ENCODE measurements at places on chromosomes 1 and 21.
A peak's percentile ranks its signal among the peaks of the same experiment; 100 is the strongest.

DNA sequence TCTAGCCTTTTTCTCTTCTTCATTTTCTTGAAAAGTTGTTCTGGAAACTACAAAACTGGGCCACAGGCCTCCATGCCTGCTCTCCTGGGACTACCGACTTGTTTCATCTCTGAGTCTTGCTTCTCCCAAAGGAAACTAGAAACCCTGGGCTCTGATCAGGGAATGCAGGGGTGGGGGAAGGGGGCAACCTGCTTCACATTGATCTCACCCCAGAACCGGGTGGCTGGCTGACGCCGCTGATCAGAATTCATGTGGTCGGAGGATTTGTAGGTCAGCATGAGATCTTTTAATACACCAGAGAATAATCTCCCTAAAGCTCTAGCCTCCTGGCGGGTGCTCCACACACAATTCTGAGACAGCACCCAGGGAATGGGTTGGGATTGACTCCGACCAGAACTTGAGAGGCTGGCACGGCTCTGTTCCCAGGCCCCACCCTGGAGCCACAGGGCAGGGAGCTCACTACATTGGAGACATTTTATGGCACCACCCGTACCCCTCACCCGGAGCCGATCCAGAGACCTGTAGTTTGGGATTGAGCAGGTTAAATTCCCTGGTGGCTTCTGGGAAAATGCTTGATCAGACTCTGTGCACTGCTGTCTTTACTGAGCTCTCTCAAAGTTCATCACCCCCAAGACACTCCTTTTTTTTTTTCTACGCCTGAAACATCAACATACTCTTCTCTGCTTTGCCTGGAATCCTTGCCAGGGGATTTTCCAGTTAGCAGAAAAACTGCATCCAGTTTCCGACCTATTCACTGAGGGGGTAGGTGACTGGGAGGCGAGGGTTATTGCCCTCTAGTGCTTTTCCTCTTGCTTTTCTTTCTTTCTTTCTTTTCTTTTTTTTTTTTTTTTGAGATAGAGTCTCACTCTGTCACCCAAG, 12.2 kb upstream of the ARHGEF10L start:
- DNase-seq = peak; percentile 34

DNA sequence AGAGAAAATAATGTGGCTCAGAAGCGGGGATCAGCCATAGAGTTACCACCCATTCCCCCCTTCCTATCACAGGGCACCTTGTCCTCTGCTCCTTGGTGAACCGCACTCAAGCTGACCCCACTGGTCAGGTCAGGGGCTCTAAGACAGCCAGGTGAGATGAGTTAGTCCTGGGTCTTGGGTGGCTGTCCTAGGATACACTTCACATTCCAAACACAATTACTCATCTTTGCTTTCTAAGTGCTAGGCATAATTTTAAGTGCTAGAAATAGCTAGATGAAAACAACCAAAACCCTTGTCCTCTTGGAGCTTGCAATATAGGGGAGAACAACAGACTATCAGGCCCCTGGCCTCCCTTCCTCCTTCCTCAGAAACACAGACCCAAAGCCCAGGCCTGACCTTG, 7.8 kb upstream of the MUTYH start:
- no peak for DNase-seq

GRCh38 chr1:117335376-117336086, 31.7 kb upstream of the MAN1A2 start:
- DNase-seq = no peak

DNA sequence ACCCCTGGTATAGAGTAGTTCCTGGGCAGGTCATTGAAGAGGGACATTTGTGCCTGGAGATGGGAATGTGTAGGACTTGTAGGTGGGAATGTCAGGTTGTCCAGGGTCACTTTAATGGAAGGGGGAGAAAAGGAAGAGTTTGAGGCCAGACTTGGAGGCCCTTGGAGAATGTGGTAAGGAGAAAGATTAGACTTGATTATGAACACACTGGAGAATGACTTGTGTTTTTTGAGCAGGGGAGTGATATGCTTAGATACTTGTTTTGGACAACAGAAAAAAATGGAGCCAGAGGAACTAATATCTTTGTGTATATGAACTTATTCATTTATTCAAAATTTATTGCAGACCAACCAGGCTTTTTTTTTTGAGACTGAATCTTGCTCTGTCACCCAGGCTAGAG, 17.9 kb downstream of the ELAPOR1 start:
- DNase-seq = no peak

- no peak for DNase-seq
Observed at GRCh38 chr1:46705408-46705807, 13.5 kb downstream of the EFCAB14 start.

- no peak for DNase-seq
Observed at GRCh38 chr1:16430606-16431005, 6.6 kb downstream of the SPATA21 start.

DNA sequence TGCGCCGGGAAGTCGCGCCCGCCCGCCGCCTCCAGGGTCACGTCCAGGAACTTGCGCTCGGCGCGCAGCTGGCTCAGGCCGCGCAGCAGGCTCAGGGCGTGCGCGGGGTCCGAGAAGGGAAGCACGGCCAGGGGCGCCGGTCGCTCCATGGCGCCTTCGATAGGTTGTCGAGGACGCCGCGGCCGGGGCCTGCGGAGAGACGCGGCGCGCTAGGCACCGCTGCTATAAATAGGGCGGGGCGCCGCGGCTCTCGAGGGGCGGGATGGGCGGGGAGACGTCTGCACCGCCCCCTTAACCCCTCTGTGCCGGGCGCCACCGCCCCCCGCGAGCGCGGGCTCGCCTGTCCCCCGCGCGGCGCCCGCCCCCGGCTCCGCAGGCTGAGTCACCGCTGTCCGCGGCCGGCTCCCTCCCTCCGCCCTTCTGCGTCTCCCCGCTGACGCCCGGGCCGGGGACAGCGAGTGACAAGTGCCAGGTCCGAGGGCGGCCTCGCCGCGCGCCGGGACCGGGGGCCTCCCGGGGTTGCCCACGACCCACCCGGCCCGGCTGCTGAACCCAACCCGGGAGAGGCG, at the start of gene KLHL21:
TSS of gene KLHL21 (minus strand) at position 201 of the 569 bp plus-strand sequence. CDS start at position 149, 52 bp downstream.
- DNase-seq = peak; percentile 93

- DNase-seq = no peak
Observed at GRCh38 chr1:26287033-26287711, 7.3 kb downstream of the SH3BGRL3 start.

DNA sequence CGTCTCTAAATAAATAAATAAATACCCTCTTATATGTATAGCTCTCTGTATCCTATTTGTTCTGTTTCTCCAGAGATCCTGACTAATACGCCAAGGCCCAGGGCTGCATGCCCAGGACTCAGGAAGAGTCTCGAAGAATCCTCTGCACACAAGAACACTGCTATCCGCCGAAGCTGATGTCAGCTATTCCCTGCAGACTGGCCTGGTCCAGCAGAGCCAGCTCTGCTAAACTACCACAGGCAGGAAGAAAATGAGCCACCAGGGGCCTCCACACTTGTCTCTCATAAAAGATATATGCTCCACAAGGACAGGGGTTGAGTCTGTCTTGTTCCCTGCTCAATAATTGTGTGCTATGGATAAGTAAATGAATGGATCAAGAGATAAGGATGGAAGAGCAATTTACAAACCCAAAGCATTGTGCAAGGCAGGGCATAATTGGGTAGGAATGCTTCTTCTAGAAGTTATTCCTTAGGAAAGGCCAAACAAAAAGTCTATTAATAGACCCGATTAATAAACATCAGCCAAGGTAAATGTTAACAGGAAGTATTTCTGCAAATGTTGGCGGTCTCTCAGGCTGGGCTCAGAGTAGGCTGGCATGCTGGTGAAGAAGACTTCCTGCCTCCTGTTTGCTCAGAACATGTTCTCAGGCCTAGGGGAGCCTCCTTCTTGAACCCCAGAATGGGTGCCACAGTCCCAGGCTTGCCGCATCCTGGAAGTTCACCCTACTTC, 26.3 kb upstream of the MAN1C1 start:
- DNase-seq = no peak

- DNase-seq = no peak
Observed at GRCh38 chr21:38351961-38352521, 95.2 kb downstream of the KCNJ15 start.

- DNase-seq = no peak
Observed at GRCh38 chr1:231792634-231793033, 166.0 kb downstream of the DISC1 start.

- no peak for DNase-seq
Observed at GRCh38 chr1:228490120-228491078, 3.2 kb downstream of the RNF187 start.

GRCh38 chr21:38156200-38156599, 100.6 kb upstream of the KCNJ15 start:
- no peak for DNase-seq

GRCh38 chr1:237921306-237921705, 30.6 kb upstream of the ZP4 start:
- no peak for DNase-seq

DNA sequence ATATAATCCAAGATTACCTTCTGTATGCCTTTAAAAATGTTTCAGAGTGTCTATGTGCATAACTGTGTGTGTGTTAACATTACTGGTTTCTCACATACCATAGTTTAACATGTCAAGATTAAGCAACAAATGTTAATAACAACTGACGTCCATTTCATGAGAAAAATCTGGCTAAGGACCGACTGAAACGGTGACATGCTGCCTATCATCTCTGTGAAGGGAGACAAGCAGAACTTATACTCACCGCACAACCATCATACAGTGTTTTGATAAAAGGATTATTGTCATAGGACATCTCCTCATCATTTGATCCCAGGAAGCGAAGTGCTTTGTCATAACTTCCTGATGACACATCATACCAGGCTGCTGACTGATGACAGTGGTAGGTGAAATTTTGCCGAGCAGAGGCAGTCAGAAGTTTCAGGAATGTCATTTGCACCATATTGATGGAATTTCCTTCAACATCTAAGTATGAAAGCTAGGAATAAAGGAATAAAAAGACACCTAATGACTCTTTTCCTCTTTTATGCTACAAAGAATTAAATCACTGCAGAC, 228.8 kb downstream of the COL11A1 start:
- DNase-seq = no peak

DNA sequence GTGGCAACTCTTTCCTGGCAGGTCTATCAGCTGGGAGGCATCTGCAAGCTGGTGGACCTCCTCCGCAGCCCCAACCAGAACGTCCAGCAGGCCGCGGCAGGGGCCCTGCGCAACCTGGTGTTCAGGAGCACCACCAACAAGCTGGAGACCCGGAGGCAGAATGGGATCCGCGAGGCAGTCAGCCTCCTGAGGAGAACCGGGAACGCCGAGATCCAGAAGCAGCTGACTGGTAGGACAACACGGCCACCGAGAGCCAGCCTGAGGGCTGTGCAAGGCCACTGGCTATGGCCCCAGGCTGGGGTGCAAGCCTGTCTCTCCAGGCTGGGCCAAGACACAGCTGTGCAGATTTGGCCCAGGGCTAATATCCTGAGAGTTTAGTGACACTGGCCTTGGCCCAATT, 34.2 kb downstream of the PKP1 start:
- no peak for DNase-seq

GRCh38 chr1:11650331-11650991, 3.8 kb downstream of the FBXO2 start:
- DNase-seq = peak; percentile 70

DNA sequence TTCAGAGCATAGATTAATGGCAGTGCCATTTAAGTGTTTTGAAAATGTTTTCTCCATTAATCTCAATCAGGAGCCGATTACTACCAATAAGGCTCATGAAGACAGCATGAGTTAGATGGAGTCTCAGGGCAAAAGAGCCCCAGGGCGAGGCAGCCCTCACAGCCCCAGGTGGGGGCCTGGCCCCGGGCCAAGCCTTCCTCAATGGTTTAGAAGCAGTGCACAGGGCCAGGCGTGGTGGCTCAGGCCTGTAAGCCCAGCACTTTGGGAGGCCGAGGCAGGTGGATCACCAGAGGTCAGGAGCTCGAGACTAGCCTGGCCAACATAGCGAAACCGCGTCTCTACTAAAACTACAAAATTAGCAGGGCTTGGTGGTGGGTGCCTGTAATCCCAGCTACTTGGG, 348.1 kb upstream of the VAMP3 start:
- no peak for DNase-seq

GRCh38 chr1:198830412-198830811, 191.6 kb downstream of the PTPRC start:
- DNase-seq = no peak

- DNase-seq = no peak
Observed at GRCh38 chr21:19510653-19511052, 1107.1 kb upstream of the TMPRSS15 start.

- DNase-seq = no peak
Observed at GRCh38 chr21:45836268-45836655, 145.3 kb upstream of the COL6A1 start.

DNA sequence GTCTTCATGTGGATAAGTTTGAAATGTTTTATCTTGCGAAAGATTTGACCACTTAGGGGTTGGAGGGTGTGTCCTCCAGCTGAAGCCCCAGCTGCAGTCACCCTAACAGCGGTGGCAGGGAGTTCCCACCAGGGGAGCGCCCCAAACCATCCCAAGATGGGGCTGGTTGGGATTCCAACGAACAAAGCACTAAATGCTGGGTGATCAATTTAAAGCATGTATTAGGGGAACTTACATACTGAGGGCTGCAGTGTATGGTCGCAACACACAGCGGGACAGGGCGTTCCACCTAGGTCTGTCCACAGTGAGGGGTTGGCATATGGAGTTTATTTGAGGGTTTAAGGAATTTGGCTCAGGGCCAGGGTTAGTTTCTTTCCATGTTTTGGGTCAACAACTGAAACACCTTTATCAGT, 26.3 kb downstream of the SLC37A1 start:
- DNase-seq = no peak

- no peak for DNase-seq
Observed at GRCh38 chr21:15370462-15370975, 305.7 kb upstream of the NRIP1 start.

Measured in midbrain (tissue), 1 donor.